ENCODE measurements at places on chromosomes 7 and 10.

GRCh38 chr10:29529146-29529545, 105.6 kb downstream of the SVIL start:
- H3K4me1 ChIP-seq: no peaks in the 10 kb centered on the region
- no peak for DNase-seq
- no peaks in the 10 kb centered on the region for H3K27me3 ChIP-seq
- H3K27ac ChIP-seq: no peak overlapping the region
- H3K4me3 ChIP-seq: no peak overlapping the region

GRCh38 chr10:128064970-128065580, 61.1 kb downstream of the MKI67 start:
- H3K4me1 ChIP-seq: peaks cover 67% of the 10 kb centered on the region
- H3K4me3 ChIP-seq: no peak overlapping the region
- H3K27me3 ChIP-seq: no peaks in the 10 kb centered on the region
- DNase-seq: peak; percentile 93

- H3K27ac ChIP-seq: no peak overlapping the region
- H3K4me3 ChIP-seq: peak overlapping the region; percentile 45
- H3K27me3 ChIP-seq: no peaks in the 10 kb centered on the region
- H3K4me1 ChIP-seq: peaks cover 15% of the 10 kb centered on the region
Measured at GRCh38 chr7:74587435-74588126, 69.9 kb upstream of the GTF2I start.

- H3K4me3 ChIP-seq: no peak overlapping the region
- H3K36me3 ChIP-seq: no peaks in the 10 kb centered on the region
- peaks cover 6% of the 10 kb centered on the region for H3K4me1 ChIP-seq
- no peaks in the 10 kb centered on the region for H3K27me3 ChIP-seq
- no peak overlapping the region for H3K27ac ChIP-seq
Measured at GRCh38 chr10:21369697-21370096, 155.8 kb downstream of the SKIDA1 start.

- H3K27me3 ChIP-seq: no peaks in the 10 kb centered on the region
- no peak for DNase-seq
- no peak overlapping the region for H3K4me3 ChIP-seq
Measured at GRCh38 chr10:75540357-75540966, 109.0 kb downstream of the LRMDA start.

DNA sequence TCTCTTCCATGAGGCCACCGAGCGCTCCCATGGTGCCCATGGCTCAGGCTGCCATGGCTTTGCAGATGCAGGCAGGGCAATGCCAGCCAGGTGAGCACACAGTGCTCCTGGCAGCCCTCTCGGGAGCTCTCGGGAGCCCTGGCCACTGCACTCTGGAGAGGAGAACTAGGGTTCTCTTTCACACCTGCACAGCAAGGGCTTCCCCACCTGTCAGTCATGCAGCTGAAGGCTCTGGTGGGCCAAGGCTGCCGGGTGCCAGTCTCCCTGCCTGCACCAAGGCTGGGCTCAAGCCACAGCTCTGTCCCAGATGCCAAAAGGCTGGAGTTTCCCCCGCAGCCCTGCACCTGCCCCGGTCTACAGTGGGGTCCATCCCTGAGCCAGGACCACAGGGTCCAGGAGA, 32.6 kb downstream of the NUDT1 start:
- no peaks in the 10 kb centered on the region for H3K36me3 ChIP-seq
- no peak for DNase-seq
- H3K4me3 ChIP-seq: no peak overlapping the region

DNA sequence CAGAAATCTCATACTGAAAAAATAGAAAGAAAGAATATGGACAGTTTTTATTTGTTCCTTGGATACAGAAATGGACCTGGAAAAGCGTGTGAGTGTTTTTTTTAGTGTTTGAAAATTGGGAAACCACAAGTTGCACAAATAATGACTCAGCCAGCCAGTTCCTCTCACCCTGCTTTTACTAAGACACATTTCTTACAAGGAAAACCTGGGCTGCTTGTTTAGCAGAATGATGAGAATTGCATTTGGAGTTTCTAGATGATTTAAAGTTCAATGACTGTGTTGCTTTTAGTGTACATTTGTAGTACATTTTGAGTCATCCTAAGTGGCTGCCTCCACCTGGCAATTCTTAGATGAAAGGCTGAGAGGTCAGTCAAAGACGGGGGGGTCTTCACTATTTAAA, 218.7 kb downstream of the ABCA13 start:
- DNase-seq: no peak
- no peaks in the 10 kb centered on the region for H3K36me3 ChIP-seq
- H3K4me3 ChIP-seq: no peak overlapping the region

- DNase-seq: no peak
- H3K36me3 ChIP-seq: no peaks in the 10 kb centered on the region
- no peaks in the 10 kb centered on the region for H3K4me1 ChIP-seq
- H3K27me3 ChIP-seq: no peaks in the 10 kb centered on the region
Measured at GRCh38 chr7:109449760-109450159, 880.1 kb downstream of the DNAJB9 start.

DNA sequence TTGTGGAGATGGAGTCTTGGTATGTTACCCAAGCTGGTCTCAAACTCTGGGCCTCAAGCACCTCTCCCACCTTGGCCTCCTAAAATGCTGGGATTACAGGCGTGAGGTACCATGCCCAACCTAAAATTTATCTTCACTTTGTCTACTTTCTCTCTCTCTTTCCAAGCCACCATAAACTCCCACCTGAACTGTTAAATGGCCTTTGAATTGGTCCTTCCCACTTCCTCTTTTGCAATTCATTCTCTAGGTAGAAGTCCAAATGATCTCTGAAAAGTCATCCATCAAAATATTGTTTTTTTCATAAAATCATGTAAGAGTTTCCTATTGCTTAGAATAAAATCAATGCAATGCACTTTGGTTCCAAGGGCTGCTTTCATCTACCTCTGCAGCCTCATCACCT, 90.1 kb upstream of the CELF2 start:
- DNase-seq: no peak
- H3K4me3 ChIP-seq: no peak overlapping the region
- H3K36me3 ChIP-seq: no peaks in the 10 kb centered on the region

GRCh38 chr10:26407406-26407969, 30.7 kb upstream of the APBB1IP start:
- H3K4me1 ChIP-seq: peaks cover 10% of the 10 kb centered on the region
- no peaks in the 10 kb centered on the region for H3K27me3 ChIP-seq
- no peak for DNase-seq
- H3K4me3 ChIP-seq: no peak overlapping the region

GRCh38 chr7:129244220-129244619, 19.4 kb downstream of the AHCYL2 start:
- H3K27me3 ChIP-seq: no peaks in the 10 kb centered on the region
- H3K4me3 ChIP-seq: no peak overlapping the region
- no peak overlapping the region for H3K27ac ChIP-seq
- no peaks in the 10 kb centered on the region for H3K36me3 ChIP-seq
- H3K4me1 ChIP-seq: no peaks in the 10 kb centered on the region
- no peak for DNase-seq

GRCh38 chr10:17387861-17388503, 66.4 kb downstream of the ST8SIA6 start:
- H3K27ac ChIP-seq: no peak overlapping the region
- no peaks in the 10 kb centered on the region for H3K27me3 ChIP-seq
- H3K4me1 ChIP-seq: no peaks in the 10 kb centered on the region
- peak; percentile 30 for DNase-seq
- no peaks in the 10 kb centered on the region for H3K36me3 ChIP-seq

Measured in Karpas-422 (cell line).